Mammary epithelial cell (primary cell): ENCODE measurements at places on chromosomes 6 and 20. TPM values are rescaled to one million over a fixed set of nuclear protein-coding genes. Genes with fewer than 3 reads are reported as not detected.
A peak's percentile ranks its signal among the peaks of the same experiment; 100 is the strongest.

GLO1 gene
- total RNA-seq: 95.6 and 150 TPM in 2 replicates

HLA-DRB5 gene
- not detected for total RNA-seq

ZBP1 gene
- total RNA-seq: not detected

CFB gene
- total RNA-seq: 1.7 TPM

HMGCLL1 gene
- total RNA-seq: not detected in 2 replicates

LRRN4 gene
- total RNA-seq: under 0.01 TPM

CAGE1 gene
- total RNA-seq: 0.14 TPM in 1 of 2 replicates, not detected in the other

C6orf47 gene
- total RNA-seq: 17.0 TPM

- peak; percentile 86 for DNase-seq
These were observed 32.2 kb upstream of the ERVFRD-1 start for GRCh38 chr6:11143394-11144371.

- DNase-seq: peak; percentile 79
These were observed 12.8 kb downstream of the NHSL1 start for GRCh38 chr6:138486249-138487101.

- no peak for DNase-seq
These were observed 190.3 kb downstream of the ANKRD60 start for GRCh38 chr20:58038123-58038654.

- peak; percentile 29 for DNase-seq
These were observed 97.3 kb upstream of the CARMIL1 start for GRCh38 chr6:25181923-25182322.

DNA sequence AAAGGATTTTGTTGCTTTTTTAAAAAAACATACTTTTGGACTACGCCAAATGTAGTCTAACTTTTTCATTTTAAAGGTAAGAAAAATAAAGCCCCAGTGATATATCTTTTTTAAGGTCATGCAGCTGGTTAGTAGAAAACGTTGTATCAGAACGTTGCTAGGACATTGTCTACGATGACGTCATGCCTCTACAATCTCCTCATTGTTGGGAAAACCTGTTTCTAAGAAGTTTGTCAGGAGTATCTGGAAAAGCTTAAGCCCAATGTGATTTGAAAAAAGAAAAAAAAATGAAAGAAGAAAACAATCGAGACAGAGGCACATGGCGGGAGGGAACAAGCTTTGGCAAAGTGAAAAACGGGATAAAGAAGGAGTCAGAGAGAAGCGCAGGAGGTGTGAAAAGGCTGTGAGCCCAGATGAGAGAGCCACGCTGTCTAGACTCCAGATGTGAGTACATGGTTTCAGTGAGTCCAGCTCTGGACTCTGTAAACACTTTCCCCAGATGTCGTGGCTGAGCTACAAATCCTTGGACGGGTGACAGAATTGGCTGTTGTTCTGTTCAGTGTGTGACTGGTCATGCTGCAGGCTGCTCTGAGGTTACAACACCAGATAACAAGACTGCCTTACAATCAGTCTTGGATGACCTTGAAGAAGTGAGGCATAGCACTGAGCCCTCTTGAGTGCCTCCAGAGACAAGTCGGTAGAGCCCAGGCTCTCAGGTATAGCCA is 656.7 kb upstream of the ID4 start:
- no peak for DNase-seq

- DNase-seq: no peak
These were observed 392 bp downstream of the PSMB8 start for GRCh38 chr6:32843331-32843978.

GRCh38 chr20:57411406-57412283 is 20.4 kb downstream of the RBM38 start:
- no peak for DNase-seq

DNA sequence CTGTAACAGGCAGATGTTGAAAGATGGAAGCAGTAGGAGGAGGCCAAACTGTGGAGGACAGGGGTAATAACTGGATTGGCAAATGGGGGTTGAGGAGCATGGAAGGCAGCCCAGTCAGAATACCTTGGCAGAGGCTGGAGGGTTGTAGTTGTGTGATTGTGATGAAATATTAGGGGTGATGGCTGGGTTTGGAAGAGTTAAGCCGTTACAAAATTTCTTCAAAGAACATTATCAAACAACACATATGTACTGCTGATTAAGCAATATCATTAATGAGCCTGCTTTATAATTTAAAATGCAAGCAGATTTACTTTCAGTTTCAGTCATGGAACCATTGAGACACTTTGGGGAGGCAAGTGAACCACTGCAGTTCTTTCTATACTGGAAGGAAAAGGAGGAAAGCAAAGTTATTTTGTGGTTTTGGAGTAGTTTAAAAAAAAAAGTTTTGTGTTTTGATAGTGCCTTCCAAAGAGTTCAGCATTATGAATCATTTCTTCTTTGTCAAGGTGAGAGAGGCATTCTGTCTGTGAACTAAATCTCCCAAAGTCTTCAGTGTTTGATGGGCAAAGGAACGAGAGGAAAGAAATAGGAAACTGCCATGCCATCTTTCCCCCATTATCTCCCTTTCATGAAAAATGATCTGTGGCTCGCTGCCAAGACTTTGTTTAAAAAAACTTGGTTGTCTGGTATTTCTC is 20.7 kb downstream of the FOXO3 start:
- DNase-seq: peak; percentile 77

DNA sequence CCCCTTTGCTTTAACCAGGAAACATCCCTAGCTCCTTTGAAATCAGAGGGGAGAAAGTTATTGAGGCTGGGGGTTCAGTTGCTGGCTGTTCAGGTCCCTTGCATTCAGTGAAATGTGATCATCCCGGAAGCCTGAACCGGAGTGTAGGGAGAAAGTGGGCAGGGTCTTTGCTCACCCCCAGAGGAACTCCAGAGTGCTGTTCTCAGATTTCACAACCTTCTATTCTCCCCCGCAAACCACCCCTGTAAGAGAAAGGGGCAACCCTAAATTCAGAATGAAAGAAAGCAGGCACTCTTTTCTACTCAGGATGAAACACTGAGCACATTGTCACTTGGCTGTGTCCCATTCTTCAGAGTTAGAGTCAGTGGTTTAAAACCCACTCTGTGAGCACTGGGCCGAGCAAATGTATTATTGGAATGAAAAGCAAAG is 139.8 kb downstream of the KHDC1L start:
- DNase-seq: no peak

DNA sequence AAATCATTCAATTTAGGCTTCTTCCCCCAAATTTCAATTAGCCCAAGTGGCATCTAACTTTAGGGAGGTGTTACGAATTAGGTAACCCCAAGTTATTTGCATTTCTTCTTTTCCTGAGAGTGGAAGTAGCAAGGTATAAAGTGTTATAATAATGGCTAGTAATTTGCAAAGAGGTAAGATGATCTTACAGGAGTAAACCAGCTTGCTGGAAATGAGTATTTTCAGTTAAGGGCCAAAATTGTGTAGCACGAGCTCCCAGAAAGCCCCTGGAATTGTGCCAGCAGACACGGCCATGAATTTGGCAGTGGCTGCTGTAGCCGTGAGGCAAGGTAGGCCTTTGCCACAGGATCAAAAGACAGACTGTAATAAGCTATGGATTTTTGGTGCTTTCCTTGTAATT is 38.0 kb downstream of the CITED2 start:
- DNase-seq: peak; percentile 41

DNA sequence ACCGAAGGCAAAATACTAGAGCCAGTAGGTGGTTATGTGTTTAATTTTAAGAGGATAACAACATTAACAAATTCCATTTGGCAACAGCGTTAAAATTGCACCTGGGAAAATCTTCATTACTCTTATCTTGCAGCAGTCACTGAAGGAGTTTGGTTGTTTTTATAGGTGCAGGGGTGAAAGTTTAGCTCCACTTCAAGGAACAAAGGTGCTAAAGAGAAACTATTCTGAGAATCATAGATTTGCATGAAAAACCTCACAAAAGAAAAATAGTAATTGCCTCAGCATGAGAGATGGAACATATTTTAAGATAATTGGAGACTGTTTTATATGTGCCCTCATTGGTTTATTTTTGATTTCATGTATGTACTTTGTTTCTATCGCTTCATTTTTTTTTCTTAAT is 444.4 kb downstream of the UTRN start:
- DNase-seq: no peak

- no peak for DNase-seq
These were observed 39.5 kb downstream of the MTFR2 start for GRCh38 chr6:136210398-136211165.

DNA sequence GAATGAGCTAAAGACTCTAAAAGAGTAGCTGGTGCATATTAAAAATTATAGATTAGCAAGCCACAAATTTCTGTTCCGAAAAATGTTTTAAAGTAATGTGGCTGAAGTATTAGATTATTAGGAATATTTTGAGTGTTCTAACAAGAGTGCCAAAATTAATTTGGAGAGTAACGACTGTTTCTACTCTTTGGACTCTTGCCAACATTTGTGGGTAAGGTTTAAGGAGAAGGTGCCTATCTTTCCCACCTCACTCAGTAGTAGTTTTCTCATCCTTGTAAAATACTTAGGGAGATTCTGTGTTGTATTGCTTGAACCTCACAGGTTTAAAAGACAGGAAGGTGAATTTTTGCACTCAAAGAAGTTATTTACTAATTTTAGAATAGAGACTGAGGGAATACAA is 5.0 kb downstream of the HSF2 start:
- no peak for DNase-seq

GRCh38 chr6:34189806-34190503 is 44.1 kb upstream of the GRM4 start:
- no peak for DNase-seq

DNA sequence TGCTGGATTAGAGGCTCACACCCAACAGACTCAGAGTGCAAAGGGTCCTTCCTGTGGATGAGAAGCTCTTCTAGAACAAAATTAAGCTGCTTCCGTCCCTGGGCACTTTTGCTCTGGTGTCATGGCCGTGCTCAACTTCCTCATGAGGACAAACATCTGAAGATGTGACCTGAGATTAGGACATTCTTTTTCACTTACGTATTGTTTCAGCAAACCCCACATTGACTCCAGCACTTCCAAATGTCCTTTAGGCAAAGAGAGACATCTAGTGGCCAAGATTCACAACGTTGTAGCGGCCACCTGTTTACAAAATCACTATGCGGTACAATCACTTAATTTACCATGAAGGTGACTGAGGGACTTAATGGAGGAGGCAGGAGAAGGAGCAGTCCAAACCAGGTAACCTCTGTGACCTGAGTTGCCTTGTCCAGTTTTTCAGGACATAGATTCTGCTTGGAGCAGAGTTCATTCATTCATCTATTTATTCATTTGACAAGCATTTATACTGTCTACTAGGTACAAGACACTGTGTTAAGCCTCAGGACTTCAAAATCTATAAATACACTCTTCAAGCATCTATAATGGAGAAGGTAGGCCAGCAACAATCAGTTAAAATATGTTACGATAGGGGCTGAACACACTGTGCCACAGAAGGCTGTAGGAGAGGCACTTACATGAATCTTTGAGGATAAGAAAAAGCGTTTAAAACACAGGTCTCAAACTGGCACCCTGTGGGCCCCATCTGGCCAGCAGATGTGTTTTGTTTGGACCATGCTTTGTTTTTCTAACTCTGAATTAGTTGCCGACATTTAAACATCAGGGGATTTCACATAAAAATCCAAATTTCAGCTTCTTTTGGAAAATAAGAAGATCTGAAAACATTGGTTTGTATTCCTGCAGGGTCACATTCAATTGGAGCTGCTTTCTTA is 5.6 kb upstream of the ADGRF1 start:
- peak; percentile 75 for DNase-seq

DNA sequence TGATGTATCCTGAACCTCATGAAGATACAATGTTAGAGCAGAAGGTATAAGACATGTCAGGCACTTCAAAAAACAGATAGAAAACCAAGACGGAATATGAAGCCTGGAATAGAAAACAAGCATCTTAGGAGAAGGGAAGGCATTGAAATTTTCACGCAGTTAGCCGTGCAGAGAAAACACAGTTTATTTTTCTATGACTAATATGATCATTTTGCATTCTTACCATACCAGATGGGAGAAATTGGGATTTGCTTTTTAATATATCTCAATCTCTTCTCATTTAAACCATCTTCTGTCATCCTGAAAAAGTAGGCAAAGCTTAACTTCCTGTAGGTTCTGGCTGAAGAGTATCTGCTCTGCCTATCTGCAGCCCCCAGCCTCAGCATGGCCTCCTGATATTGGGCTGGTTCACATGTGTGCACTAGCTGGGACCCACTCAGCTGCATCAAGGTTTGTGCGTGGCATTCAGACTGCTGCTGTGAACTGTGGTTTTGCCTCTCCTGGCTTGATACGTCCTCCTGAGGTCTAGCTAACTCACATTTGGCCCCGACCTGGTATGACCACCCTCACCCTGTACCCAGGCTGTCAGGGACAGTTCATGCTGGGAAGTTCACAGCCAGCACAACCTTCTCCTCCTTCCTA is 392.5 kb upstream of the SASH1 start:
- no peak for DNase-seq

DNA sequence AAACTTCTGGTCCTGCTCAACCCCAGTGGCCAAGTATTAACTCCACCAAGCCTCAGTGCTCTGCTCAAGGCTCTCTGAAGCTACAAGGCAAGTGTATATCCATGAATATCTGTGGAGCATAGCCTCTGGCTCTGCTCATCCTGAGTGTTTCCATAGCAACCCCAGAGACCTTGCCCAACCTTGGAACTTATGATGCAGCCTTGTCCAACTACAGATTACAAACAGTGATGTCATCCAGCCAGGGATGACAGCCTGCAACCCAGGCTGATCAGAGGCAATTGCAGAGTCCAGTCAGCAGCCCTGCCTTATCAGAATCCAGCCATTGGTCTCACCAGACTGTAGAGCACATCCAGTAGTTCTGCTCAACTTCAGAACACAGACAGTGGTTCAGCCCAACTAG is 65.5 kb upstream of the SPACA1 start:
- DNase-seq: no peak

GRCh38 chr20:16713066-16713465 is 16.8 kb upstream of the SNRPB2 start:
- DNase-seq: no peak

DNA sequence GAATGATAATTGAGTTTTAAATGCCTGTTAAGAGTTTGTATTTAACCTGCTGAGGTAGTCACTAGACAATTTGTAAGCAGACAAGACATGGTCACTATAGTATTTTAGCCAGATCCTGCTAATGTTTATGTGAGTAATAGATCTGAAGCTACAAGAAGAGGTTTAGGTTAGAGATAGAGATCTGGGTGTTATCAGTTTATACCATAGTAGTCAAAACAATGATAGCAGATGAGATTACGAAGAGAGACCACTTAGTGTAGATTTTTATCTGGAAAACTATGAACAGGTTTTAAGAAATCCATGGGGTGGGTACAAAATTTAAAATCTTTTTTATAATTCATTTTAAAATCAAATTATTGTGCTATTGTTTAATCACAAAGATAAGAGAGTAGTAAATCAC is 47.5 kb downstream of the PHIP start:
- no peak for DNase-seq

- DNase-seq: peak; percentile 67
These were observed 245.2 kb downstream of the CDH26 start for GRCh38 chr20:60203451-60203850.

DNA sequence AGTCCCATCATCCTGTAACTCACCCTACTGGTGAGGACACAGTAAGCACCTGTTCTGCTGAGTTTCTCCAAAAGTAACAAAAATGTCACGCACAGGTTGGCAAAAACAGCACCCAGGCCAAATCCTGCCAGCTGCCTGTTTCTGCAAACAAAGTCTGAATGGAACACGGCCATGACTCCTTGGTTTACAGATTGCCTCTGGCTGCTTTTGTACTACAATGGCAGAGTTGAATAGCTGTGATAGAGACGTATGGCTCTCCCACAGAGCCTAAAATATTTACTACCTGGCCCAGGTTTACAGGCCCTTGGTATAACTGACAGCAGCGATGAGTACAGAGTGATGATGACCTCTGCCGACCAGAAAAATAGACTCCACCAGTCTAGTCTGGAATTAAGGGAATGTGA is 52.6 kb downstream of the CNKSR3 start:
- peak; percentile 58 for DNase-seq
